Astrocyte of the spinal cord (primary cell): ENCODE measurements at places on chromosomes 1 and 21.

DNA sequence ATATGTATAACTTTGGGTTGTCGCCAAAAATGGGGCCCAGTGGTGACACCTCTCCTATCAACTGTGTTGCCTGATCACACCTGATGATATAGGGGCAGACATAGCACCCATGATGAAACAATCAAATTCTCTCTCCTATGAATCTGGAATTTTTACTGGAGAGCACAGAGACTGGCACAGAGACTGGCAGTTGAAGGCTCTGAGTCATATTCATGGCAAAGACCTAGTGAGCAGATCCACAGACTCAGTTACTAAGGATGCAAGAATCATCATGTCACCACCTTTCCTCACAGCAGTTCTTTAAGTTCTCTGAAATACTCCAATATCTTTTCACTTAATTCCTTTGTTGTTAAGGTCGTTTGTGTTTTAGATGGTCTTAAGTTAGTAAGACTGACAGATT, 60.0 kb downstream of the APCS start:
- DNase-seq = no peak

DNA sequence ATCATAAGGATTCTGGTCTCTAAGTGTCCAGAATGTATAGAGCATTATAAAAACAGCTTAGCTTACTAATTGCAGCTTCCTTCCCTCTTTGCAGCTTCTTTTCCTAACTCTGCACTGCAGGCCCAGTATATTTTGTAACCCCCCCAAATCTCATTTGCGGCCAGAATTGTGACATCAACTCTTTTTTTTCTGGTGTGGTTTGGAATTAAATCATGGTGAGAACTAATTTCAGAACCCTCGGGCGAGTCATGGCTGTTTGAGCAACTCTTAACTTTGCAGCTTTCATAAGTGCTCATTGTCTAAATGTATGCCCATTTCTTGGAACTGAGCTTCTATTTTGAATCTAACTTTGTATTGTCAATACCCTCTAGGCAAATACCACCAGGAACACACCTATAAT, 187.4 kb downstream of the CYYR1 start:
- peak; percentile 19 for DNase-seq

GRCh38 chr1:229653420-229653819, 27.4 kb downstream of the URB2 start:
- no peak for DNase-seq

DNA sequence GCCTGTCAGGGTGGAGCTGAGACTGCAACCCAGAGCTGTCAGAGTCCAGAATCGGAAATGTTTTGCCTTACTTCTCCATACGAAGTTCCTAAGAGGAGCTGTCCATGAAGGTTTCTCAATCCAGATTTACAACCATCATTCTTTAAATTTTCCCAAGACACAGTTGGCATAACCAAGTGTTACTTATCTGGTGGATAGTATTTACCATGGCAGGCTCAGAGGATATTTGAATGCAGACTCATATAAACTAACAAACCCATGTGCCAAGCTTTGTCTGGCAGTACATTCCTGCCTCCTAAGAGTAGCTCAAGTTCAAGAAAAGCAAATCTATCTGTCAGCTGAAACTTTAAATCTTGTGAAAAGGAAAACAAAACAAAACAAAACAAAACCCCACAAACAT, 267.9 kb downstream of the ZNF326 start:
- DNase-seq = peak; percentile 3

GRCh38 chr1:227185291-227185690, 133.0 kb downstream of the CDC42BPA start:
- DNase-seq = no peak
